A549 treated with ZK216348 at 1 μM for 4 hours (cell line): ENCODE measurements at places on chromosomes 3 and 15. TPM values are rescaled to one million over a fixed set of nuclear protein-coding genes. Genes with fewer than 3 reads are reported as not detected.

The GOLGA6D gene
- total RNA-seq, result 0.07 TPM in 1 of 5 replicates, not detected in the others

The LACTB gene
- 20.4 to 41.9 TPM (median 27.6 TPM) in 5 replicates for total RNA-seq

The IRAK2 gene
- 17.2 to 22.0 TPM (median 20.3 TPM) in 5 replicates for total RNA-seq

The NEDD4 gene
- total RNA-seq, result 41.0 to 73.3 TPM (median 57.5 TPM) in 5 replicates

The TNNC1 gene
- total RNA-seq, result 0.87 to 2.3 TPM (median 1.2 TPM) in 5 replicates

The RETNLB gene
- not detected in 5 replicates for total RNA-seq

The CCR1 gene
- not detected in 5 replicates for total RNA-seq

The AP4E1 gene
- 5.1 to 10.0 TPM (median 9.7 TPM) in 5 replicates for total RNA-seq

The PLS1 gene
- 9.1 to 15.7 TPM (median 12.2 TPM) in 5 replicates for total RNA-seq

The PRR20G gene
- 0.35 to 0.56 TPM (median 0.44 TPM) in 5 replicates for total RNA-seq

The ARL8B gene
- total RNA-seq, result 39.9 to 69.6 TPM (median 62.7 TPM) in 5 replicates

The ZNF197 gene
- total RNA-seq, result 1.5 to 2.2 TPM (median 1.8 TPM) in 5 replicates

The CPOX gene
- total RNA-seq, result 15.8 to 27.8 TPM (median 23.8 TPM) in 5 replicates

The UROC1 gene
- not detected in 5 replicates for total RNA-seq

The GP9 gene
- not detected in 5 replicates for total RNA-seq

The SEMA6D gene
- not detected in 5 replicates for total RNA-seq

The GOLGA6L6 gene
- not detected in 5 replicates for total RNA-seq

The NLGN1 gene
- not detected in 5 replicates for total RNA-seq

The P2RY12 gene
- not detected in 5 replicates for total RNA-seq

The DAPK2 gene
- total RNA-seq, result 2.8 to 4.9 TPM (median 4.2 TPM) in 5 replicates

The CCR3 gene
- total RNA-seq, result not detected in 5 replicates
